Dermis lymphatic vessel endothelial cell (primary cell): ENCODE measurements at places on chromosomes 2 and 18. TPM values are rescaled to one million over a fixed set of nuclear protein-coding genes. Genes with fewer than 3 reads are reported as not detected.

Gene ZNF2
- 6.8 and 9.3 TPM in 2 replicates for total RNA-seq

Gene DTNB
- total RNA-seq: 4.0 and 5.7 TPM in 2 replicates

Gene REG3G
- not detected in 2 replicates for total RNA-seq

Gene ZSWIM2
- not detected in 2 replicates for total RNA-seq

Gene SLC4A3
- under 0.01 and 0.26 TPM in 2 replicates for total RNA-seq

Gene ANKMY1
- total RNA-seq: 4.8 and 5.4 TPM in 2 replicates
